ENCODE measurements at places on chromosomes 12 and 14. TPM values are rescaled to one million over a fixed set of nuclear protein-coding genes. Genes with fewer than 3 reads are reported as not detected.

- no peak overlapping the region for H3K27ac ChIP-seq
- peaks cover 11% of the 10 kb centered on the region for H3K27me3 ChIP-seq
- peaks cover 5% of the 10 kb centered on the region for H3K4me1 ChIP-seq
- no peaks in the 10 kb centered on the region for H3K36me3 ChIP-seq
- no peak for DNase-seq
- no peak overlapping the region for H3K4me3 ChIP-seq
Measured at GRCh38 chr14:37580146-37580545, 14.9 kb downstream of the FOXA1 start.

DNA sequence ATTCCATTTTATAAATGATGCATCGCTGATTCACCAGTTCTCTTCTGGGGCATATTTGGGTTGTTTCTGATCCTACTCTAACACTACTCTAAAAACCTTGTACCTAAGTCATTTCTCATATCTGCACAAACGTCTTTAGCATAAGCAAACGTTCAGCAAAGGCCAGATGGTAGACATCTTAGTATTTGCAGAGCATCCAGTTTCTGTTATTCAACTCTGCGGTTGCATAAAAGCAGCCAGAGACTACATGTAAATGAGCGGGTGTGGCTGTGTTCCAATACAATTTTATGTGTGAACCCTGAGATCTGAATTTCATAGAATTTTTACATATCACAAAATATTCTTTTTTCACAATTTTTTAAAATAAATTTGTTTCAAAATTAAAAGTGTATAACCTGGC lies 22.8 kb upstream of the MMP17 start:
- peaks cover 2% of the 10 kb centered on the region for H3K36me3 ChIP-seq
- no peaks in the 10 kb centered on the region for H3K4me1 ChIP-seq
- H3K4me3 ChIP-seq, result no peak overlapping the region
- H3K27ac ChIP-seq, result no peak overlapping the region
- no peak for DNase-seq

DNA sequence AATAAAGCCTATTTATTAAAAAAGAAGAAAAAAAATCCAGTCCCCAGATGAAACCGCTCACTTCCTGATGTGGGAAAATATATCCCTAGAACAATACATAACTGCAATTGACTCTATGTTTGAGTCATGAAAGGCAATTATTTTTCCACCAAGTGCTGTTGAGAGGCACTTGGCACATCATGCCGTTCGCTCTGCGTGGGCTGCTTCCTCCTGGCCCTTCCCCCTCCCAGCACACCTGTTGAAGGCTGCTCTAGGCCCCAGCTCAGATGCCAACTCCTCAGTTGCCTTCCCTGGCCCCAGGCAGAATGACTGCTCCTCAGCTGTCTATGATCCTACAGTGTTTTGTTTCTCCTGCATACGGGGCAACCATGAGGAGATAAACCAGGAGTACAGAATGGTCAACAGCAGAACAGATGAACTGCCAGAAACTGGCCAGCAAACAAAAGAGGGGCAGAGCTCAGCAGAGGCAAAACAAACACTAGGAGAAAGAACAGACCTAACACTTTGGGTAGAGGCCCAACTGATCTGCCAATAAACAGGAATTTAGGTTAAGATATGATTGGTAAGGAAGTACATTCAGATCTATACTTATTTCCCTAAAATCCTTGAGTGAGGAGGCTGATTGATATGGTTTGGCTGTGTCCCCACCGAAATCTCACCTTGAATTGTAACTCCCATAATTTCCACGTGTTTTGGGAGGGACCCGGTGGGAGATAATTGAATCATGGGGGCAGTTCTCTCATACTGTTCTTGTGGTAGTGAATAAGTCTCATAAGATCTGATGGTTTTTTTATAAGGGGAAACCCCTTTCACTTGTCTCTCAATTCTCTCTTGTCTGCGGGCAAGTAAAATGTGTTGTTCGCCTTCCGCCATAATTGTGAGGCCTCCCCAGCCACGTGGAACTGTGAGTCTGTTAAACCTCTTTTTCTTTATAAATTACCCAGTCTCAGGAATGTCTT lies 58.6 kb downstream of the SLC38A1 start:
- no peak overlapping the region for H3K4me3 ChIP-seq
- no peaks in the 10 kb centered on the region for H3K27me3 ChIP-seq
- H3K36me3 ChIP-seq, result peaks cover 4% of the 10 kb centered on the region
- H3K27ac ChIP-seq, result peak overlapping the region; percentile 86

GRCh38 chr12:103778781-103779180 lies 62.3 kb downstream of the NT5DC3 start:
- no peak for DNase-seq
- no peaks in the 10 kb centered on the region for H3K27me3 ChIP-seq
- H3K36me3 ChIP-seq, result no peaks in the 10 kb centered on the region
- H3K4me3 ChIP-seq, result no peak overlapping the region

HOXC12 gene
- polyA plus RNA-seq, result not detected

NTN4 gene
- 1.6 TPM for polyA plus RNA-seq

Data from small intestine (tissue), 16 donors.